ENCODE measurements at places on chromosomes 3 and 15.

GRCh38 chr3:125194061-125194848, 18.3 kb downstream of the SLC12A8 start:
- DNase-seq, result no peak

DNA sequence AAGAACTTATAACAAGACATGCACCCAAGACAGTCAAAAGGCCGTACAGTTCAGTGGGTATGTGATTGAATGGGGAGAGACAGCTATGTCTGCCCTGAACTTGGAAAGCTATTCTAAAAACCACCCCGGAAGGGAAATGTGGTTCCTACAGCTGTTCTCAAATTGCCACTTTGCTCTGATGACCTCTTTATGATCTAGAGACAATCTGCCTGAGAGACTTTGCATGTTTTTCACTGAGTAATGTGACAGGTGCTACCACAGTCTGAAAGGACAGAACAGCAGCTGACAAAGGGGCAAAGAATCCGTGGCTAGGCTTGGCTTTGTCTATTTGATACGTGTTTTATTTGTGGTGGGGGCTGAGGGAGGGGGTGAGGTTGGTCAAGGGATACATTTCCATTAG, 148.3 kb upstream of the NPHP3 start:
- no peak for DNase-seq

DNA sequence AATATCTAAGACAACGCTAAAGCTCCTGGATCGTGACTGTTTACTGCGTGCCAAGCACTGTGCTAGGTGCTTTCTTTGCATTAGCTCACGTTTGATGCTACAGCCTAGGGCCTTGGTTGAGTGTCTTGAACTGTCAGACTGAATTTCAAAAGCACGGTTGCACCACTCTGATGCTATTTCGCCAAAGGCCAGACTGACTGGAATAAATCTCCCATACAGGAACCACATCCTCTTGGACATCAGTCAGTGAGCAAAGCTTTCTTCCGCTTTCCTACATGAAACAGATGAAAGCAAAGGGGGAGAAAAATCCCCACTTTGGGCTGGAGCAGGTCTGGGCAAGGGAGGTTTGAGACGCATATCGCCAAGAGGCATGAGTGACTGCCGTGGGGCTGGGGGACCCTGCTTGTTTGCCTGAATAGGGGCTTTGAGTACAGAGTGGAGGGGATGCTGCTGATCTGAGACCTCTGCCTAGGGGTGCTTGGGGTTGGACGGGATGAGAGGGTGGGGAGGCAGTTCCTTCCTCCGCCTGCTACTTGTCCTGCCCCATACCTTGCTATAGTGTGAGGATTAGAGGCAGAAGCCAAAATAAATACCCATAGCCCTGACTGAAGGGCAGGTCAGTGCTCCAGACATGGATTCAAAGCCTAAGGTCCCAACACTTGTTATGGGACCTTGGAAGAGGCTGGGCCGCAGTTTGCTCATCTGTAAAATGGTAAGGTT, 5.3 kb downstream of the FGD5 start:
- no peak for DNase-seq

GRCh38 chr15:90044191-90044590, 43.1 kb downstream of the ZNF710 start:
- DNase-seq, result no peak

GRCh38 chr3:194058189-194058571, 77.8 kb upstream of the HES1 start:
- no peak for DNase-seq

DNA sequence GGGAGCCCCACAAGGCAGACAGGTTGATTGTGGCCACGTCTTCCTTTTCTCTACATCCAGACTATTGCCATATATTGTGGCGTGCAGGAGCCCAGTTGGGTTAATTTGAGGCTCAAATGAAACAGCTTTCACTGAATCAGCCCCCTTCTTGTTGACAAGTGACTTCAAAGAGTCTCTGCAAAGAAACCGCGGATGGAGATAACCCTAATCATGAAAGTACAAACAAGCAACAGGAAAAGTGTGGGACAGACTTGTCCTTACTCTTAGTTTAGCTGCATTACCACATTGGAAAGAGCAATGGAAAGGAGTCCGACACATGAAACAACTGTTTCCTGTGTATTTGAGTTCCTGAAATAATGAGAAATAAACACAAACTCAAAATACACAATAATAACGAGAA, 3.3 kb downstream of the TMEM40 start:
- DNase-seq, result no peak

- no peak for DNase-seq
These were observed 28.7 kb downstream of the RARRES1 start for GRCh38 chr3:158703566-158703965.

GRCh38 chr3:182913889-182914288, 66.4 kb downstream of the DCUN1D1 start:
- DNase-seq, result no peak

- DNase-seq, result no peak
These were observed 306.0 kb upstream of the GBE1 start for GRCh38 chr3:82067420-82067819.

- DNase-seq, result no peak
These were observed 1.2 kb downstream of the GOLIM4 start for GRCh38 chr3:168094580-168094876.

DNA sequence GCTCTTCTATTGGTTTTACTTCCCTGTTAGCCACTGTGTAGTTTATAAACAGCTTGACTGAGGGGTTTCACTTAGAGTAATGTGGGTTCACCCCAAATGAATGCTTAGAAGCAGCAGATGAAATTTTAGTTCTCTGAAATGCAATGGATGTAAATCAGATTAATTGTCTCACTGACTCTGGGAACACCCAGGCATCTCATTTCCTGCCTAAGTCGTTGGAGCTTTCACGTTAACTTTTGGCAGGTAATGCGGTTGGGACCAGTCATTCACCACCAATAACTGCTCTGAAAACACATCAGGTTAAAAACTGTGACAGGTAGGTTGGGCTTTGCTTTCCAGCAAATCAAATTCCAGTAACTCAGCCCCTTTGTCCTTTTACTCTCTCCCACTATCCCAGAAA, 775.4 kb downstream of the NTRK3 start:
- no peak for DNase-seq

GRCh38 chr15:48989170-48989569, 25.5 kb upstream of the SHC4 start:
- DNase-seq, result no peak

GRCh38 chr15:63382966-63383710, 1.5 kb upstream of the CA12 start:
- DNase-seq, result no peak

GRCh38 chr3:99624496-99625236, 13.7 kb upstream of the COL8A1 start:
- no peak for DNase-seq

DNA sequence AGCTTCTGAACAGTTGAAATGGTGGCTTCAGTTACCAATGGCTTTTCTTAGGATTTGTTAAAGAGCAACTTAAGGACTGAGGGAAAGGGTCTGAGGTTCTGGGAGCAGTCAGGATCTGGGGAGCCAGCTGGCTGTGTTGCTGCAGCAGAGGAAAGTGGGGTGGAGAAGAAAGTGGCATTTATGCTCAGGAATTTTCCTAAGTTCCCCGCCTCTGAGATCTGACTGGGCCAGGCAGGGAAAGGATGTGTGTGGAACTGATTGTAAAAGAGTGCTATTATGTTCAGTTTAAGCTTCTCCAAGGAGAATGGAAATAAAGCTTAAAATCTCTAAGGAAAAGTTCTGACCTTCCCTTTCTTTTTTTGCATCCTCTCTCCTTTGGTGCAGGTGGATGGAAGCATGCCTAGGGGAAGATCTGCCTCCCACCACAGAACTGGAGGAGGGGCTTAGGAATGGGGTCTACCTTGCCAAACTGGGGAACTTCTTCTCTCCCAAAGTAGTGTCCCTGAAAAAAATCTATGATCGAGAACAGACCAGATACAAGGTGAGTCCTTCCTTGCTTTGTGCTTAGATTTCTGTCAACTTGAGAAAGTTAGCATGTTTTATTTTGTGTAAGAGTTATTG, 37.8 kb downstream of the IQGAP1 start:
- no peak for DNase-seq

- no peak for DNase-seq
These were observed 197.3 kb downstream of the OPA1 start for GRCh38 chr3:193790086-193790990.

GRCh38 chr3:23519314-23520208, 286.2 kb upstream of the UBE2E1 start:
- no peak for DNase-seq

- DNase-seq, result no peak
These were observed 1035.9 kb downstream of the PLOD2 start for GRCh38 chr3:145124900-145125678.

DNA sequence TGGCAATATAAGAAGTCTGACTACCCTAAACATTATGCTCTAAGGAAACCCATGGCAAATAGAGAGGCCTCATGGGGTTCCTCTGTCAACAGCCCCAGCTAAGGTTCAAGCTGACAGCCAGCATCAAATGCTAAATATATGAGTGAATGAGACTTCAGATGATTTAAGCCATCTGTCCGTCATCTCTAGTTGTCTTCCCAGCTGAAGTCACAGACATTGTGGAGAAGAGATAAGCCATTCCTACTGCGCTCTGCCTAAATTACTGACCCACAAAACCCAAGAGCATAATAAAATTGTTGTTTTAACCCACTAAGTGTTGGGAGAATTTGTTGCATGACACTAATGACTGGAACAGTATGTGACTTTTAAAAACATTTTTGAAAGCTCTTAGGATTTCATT, 87.3 kb upstream of the IGSF10 start:
- DNase-seq, result no peak

DNA sequence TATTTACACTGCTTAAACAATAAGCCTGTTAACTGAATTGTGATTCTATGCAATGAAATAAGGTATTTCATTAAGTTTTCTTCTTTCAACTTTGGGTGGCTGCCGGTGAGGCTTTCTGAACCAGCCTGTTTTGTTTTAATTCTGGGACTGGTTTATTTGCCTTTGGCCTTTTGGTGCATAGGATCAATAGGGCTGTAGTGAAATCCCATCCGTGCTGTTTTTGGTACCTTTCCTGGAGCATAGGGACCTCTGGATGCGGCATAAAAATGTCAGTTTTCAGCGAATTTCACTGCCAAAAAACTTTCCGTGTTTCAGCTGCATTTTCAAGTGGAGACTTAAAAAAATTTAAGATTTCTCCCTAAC, 514 bp downstream of the PLS1 start:
- DNase-seq, result no peak

DNA sequence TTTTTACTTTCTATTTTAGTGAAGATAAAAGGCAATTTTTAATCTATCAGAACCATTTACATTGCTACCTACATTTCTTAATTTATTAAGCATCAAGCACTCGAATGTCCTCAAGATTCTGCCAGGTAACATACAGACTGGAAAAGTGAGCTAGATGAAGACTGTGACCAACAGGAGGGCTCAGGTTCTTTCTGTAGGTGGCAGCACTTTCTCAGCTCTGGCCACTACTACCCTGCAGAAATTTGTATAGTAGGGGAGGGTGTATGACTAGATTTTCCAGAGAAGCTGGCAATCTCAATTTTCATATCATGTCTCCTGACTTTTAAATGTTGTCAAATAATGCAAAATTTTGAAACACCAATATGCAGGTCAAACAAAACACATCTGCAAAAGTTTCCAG, 165.0 kb upstream of the SUCLG2 start:
- DNase-seq, result no peak

DNA sequence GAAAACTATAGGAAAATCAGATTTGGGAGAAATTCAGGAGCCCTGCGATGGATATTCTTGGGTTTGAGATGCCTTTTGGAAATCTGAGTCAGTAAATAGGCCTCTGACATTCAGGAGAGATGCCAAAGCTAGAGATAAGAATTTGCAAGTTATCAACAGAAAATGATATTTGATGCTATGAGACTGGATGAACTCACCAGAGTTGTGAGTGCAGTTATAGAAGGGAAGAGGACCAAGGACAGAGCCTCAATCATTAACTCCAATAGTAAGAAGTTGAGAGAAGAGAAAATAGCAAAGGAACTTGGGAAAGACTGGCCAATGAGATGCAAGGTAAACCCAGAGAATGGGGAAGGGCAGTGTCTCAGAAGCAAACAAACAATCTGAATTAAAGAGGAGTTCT, 7.9 kb upstream of the ANO10 start:
- DNase-seq, result no peak

DNA sequence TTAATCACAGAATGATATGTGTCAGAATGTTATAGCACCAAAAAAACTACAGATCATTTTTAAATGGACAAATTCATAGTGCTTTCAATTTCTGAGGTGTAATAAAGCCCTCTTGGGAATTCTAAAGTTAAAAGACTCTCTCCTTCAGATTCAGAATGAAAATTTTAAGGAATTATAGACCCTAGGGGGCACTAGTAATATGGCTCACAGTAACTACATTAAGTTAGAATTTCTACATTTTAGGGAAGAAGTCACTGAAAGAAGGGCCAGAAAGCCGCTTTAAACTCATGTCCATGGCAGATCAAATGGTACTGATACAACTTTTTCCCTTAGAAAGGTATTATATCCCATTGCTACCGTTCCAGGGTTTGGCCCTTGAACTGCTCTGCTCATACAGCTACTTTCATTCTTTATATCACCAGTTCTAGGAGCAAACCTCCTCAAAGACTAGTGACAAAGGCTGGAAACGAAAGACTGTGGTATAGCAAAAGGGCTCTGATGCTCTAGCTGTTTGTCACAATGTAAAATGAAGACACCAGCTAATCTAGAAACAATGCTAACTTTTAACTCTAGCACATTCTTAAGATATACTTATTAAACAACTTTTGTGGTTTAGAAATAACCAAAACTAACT, 18.1 kb downstream of the DAZL start:
- DNase-seq, result no peak

DNA sequence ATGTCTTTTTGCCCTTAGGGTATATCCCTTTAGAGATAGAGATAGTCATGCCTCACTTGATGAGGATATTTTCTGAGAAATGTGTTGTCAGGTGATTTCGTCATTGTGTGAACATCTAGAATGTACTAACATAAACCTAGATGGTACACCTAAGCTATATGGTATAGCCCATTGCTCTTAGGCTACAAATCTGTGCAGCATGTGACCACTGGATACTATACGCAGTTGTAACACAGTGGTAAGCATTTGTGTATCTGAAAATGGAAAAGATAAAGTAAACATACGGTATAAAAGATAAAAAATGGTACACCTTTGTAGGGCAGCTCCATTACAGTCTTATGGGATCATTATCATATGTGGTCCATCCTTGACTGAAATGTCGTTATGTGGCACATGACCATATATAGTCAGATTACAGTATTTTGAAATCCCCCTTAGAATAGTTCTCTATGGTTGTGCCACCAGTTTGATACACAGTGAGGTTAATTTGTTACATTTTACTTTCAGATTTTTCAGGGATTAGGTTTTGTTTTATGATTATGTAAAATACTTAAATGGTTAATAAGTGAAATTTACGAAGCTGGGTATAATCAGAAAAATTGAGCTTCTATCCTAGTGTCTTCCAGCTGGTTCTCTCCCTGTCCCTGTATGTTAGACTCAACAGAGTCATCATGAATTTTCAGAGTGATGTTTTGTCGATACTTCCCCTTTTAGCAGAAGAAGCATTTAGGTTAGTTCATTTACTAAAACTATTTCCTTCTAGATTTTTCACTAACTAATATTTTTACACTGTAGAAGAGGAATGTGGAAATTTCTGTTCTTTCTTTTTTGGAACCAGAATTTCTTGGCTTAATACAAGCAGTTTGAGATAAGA, 12.8 kb downstream of the SETD5 start:
- DNase-seq, result no peak

Data from stimulated activated CD4-positive, alpha-beta T cell treated with anti-CD3 and anti-CD28 coated beads, TNF-alpha, amount 100 ng/mL, for 1 hour (primary cell).